ENCODE measurements at places on chromosomes 12 and 14.

- DNase-seq: no peak
These were observed 7.2 kb upstream of the ANKRD9 start for GRCh38 chr14:102516531-102517391.

GRCh38 chr12:121766290-121767039 lies 27.0 kb downstream of the RHOF start:
- DNase-seq: no peak

- no peak for DNase-seq
These were observed 24.1 kb upstream of the PELI2 start for GRCh38 chr14:56094076-56094475.

GRCh38 chr14:74500417-74501134 lies 7.0 kb downstream of the ISCA2 start:
- DNase-seq: no peak

DNA sequence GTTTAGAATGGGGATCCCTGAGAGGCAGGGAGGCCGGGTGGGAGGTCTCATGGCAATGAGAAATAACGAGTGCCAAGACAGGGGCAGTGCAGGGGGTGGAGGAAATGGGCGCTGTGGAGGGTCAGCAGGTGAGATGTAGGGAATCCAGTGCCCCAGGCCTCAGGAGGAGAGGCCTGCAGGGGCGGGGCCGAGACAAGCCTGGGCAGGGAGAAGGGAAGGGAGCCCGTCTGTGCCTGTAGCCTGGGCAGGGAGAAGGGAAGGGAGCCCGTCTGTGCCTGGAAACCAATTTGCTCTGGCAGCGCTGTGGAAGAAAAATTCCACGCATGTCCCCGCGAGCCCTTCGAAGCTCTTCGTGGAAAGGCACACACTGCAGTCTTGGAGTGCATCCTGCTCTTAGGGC lies 10.6 kb upstream of the NCOR2 start:
- DNase-seq: no peak

GRCh38 chr12:8648576-8649205 lies 13.9 kb downstream of the MFAP5 start:
- no peak for DNase-seq

DNA sequence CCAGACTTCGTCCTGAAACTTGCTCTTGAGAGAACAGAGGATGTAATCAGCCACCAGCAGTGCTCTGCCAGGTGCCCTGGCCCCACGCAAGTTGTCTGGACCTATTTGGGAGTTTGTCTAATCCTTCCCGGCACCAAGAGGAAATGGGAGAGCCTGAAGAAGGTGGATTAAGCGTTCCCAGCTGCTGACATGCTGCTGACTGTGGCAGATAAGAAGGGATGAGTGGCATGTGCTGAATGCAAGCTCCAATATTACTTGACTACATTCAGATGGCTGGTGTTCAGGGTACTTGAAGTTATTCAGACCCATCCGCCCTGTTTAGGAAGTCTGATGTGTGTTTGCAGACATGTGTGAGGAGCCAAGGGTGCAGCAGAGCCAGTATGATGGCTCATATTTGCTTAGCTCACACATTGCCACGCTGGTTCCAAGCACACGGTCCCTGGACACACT lies 440.6 kb upstream of the CCDC196 start:
- DNase-seq: peak; percentile 88

GRCh38 chr12:115638733-115639647 lies 638.5 kb downstream of the MED13L start:
- DNase-seq: no peak

- DNase-seq: no peak
These were observed 80.0 kb downstream of the METTL25 start for GRCh38 chr12:82438356-82438755.

GRCh38 chr12:129862561-129863175 lies 41.2 kb downstream of the TMEM132D start:
- DNase-seq: no peak

- DNase-seq: no peak
These were observed 2.6 kb downstream of the SOAT2 start for GRCh38 chr12:53105712-53106439.

DNA sequence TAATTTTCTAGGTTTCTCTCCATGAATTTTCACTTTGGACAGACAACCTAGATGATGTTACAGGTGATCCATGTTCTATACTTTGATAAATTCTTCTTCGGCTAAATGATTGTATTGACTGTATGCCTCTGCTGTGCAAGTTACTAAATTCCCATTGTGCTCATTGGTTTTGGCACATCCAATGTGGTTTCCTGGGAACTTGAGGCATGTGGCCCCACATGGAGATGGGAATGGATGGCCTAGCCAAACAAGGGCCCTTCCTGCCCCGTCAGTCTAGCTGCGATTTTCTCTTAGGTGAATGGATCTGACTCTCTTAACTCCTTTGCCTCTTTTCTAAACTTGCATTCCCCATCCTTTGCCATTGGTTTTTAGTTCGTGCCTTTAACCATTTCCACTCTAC lies 186.2 kb downstream of the PELI2 start:
- DNase-seq: peak; percentile 42

DNA sequence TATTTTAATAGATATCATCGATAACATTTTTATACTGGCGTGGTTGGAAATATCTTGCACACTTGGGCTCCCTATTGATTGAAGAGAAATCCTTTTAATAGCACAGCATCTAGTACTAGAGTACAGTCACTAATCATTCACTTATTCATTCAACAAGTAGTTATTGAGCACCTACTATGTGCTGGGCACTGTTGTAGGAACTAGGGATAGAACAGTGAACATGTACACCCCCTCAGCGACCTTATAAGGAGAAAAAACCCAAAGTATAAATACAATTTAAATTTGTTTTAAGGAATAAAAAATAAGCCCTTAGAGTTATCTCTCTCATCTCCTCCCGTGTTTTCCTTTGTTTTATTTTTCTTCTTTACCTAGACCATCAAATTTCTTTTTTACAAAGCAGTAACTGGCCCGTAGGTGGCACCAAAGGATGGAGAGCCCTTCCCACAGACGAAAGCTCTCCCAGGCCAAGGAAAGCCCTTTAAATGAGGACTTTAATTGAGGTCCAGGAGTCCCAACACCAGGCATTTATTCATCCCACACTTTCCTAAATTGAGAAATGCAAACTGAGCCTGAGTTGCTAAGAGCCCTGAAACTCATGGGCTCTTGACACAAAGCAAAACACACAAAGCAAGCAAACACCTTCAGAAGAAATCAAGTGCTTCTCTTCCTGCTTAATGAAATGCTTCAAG lies 29.0 kb downstream of the PEBP1 start:
- DNase-seq: peak; percentile 32

GRCh38 chr14:90319634-90320541 lies 11.9 kb downstream of the NRDE2 start:
- DNase-seq: no peak

GRCh38 chr12:92085736-92086040 lies 60.0 kb downstream of the BTG1 start:
- DNase-seq: no peak

GRCh38 chr14:56648508-56649301 lies 69.1 kb downstream of the TMEM260 start:
- DNase-seq: no peak

GRCh38 chr12:46318037-46318436 lies 49.2 kb upstream of the SLC38A1 start:
- DNase-seq: no peak

GRCh38 chr14:67319142-67319541 lies 40.5 kb downstream of the ATP6V1D start:
- no peak for DNase-seq

DNA sequence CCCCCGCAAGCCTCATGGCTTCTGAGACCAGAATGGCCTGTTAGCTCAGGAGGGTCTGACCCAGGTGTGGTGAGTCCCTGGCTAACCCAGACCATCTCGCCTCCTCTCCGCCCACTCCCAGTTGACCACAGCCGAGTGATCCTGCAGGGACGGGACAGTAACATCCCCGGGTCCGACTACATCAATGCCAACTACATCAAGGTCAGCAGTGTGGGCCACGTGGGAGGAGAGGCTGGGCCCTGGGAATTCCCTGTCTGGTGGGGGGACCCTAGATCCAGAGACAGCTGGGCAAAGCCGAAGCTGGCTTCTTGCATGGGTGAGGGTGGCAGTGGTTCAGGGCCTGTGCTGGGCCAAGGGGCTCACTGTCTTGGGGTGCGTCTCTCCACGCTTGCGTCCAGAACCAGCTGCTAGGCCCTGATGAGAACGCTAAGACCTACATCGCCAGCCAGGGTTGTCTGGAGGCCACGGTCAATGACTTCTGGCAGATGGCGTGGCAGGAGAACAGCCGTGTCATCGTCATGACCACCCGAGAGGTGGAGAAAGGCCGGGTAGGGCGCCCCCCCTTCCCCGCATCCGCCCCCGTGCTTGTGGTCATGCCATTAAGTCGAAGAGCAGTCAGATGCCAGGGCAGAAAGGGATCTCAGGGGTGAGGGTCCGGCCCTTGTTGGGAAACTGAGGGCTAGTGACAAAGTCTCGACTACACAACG lies 5.0 kb downstream of the PTPN6 start:
- no peak for DNase-seq

- DNase-seq: no peak
These were observed 40.3 kb downstream of the SLC38A2 start for GRCh38 chr12:46332260-46332659.

DNA sequence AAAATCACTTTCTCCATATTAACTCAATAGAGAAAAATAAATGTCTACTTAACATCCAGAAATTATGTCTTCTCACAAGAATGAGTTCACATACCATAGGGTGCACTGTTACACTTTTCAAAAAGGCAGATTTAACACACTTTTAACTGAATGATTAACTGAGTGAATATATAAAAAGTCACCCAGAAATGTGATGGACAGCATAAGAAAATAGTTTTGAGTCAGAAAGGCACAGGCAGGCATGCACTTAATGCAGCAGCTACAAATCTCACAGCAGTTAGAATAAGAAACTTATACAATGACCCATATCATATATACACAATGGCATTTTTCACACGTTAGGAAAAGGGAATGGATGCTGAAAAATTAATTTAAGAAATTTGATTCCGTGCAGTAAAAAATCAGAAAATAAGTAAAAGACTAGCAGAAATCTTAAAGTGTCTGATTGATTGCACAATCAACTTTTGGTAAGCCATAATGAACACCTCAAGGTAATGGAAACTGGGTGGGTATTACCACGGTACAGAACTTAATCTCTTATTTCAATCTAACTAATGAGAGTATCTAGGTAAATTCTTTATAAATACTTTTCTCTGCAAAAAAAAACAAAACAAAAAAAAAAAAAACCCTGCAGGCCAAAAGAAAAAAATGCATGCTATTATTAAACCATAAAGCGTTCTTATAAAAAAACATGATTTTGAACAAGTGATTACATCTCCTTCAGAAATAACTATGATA lies 3.5 kb downstream of the MED13L start:
- no peak for DNase-seq

- no peak for DNase-seq
These were observed 59.0 kb upstream of the HIF1A start for GRCh38 chr14:61636291-61636690.

DNA sequence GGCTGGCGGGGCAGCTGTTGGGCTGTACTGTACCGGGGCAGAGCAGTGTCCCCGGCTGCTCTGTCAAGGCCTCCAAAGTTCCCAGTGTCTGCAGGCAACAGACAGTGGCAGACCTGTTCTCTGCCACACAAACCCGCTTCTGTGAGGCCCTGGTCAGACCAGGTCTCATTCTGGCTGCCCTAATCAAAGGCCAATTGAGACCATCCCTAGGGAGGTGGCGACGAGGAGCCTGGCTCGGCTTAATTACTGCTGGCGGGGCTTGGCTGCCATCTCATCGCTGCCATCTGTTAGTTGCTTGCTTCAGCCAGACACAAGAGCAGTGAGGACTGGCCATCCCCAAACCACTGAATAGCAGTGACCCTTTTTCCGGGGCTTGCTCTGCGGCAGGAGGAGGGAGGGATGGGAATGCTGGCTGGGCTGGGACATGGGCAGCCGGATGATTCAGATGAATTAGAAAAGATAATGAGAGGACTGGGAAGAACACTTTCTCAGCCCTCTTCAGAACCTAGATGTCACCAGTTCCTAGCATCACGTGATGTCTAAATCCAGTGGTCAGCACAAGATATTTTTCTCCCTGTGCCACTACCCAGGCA lies 24.5 kb downstream of the ERG28 start:
- no peak for DNase-seq

DNA sequence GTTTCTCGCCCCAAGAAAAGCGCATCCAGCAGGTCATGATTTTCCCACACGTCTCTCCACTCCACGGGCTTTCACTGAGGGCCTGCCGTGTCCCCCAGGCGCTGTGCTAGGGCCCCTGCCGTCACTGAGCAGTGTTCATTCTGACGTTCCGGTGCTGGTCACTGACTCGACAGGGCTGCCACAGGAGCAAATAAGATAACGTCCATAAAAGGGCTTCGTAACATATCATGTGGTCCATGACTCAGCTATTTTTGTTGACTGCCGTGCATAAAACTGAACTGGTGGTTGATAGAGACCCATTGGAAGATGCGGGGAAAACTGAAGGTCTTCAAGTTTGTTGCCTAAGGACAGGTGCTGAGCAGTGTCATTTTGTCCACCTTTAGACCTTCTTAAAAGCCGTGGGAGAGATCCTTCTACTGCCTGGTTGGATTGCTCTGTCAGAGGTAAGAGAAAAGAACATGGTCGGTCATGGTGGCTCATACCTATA lies 46.3 kb downstream of the ADGRD1 start:
- DNase-seq: no peak

GRCh38 chr14:33150666-33151428 lies 212.2 kb downstream of the NPAS3 start:
- DNase-seq: no peak

DNA sequence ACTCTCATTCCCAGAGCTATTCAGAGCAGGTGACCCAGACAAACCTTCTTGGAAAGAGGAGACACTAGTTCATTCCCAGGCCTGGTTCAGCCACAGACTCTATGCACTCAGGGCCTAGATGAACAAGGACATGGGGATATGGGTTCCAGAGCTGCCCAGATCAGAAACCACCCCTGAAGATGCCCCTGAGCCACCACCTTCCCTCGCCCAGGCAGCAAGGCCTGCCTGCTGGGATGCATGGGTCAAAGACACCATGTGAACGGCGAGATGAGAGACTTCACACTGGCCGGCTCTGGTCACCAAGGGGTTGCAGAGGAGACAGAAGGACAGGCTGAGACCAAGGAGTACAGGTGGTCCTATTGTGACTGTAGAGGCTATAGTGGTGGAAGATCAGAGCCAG lies 4.1 kb downstream of the SERPINA12 start:
- DNase-seq: no peak

GRCh38 chr14:75821831-75822521 lies 159.8 kb downstream of the TGFB3 start:
- peak; percentile 23 for DNase-seq

GRCh38 chr12:99110212-99110611 lies 465.1 kb downstream of the APAF1 start:
- DNase-seq: no peak

DNA sequence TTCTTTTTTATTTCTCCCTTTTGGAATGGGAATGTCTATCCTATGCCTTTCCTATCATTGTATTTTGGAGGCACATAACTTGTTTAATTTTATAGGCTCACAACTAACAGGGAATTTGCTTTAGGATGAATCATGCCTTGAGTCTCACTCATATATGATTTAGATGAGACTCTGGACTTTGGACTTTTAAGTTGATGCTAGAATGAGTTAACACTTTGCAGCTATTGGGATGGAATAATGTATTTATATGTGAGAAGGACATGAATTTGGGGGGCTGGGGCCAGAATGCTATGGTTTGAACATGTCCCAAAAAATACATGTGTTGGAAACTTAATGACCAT lies 365.3 kb downstream of the ZFP36L1 start:
- no peak for DNase-seq

Measured in cardiac muscle cell (in vitro differentiated cells and primary cell).